Neural crest cell (in vitro differentiated cells): ENCODE measurements at places on chromosomes 2 and 18. TPM values are rescaled to one million over a fixed set of nuclear protein-coding genes. Genes with fewer than 3 reads are reported as not detected.

GRCh38 chr2:23901966-23902846 lies 24.7 kb downstream of the ATAD2B start:
- no peak for DNase-seq
- H3K27me3 ChIP-seq: no peaks in the 10 kb centered on the region
- peaks cover 3% of the 10 kb centered on the region for H3K36me3 ChIP-seq
- H3K4me3 ChIP-seq: no peak overlapping the region
- H3K27ac ChIP-seq: no peak overlapping the region
- H3K4me1 ChIP-seq: peaks cover 16% of the 10 kb centered on the region

DNA sequence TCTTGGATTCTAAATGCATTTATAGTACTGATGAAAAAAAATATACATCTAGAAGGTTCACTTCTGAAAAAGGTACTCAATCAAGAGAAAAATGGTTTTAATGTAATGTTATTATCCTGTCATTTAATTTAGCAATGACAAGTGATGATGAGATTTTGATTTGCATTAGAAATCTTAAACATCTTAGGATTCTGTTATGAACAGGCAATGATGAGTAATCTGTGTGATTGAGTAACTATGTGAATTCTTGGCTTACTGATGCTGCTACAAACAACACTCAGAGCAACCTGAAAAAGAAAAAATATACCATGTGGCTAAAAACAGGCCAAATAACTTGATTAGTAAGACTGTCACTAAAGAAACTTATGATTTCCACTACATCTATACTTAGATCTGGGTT lies 30.1 kb downstream of the RBKS start:
- H3K4me1 ChIP-seq: no peaks in the 10 kb centered on the region
- H3K4me3 ChIP-seq: no peak overlapping the region
- DNase-seq: no peak
- no peaks in the 10 kb centered on the region for H3K27me3 ChIP-seq
- no peaks in the 10 kb centered on the region for H3K36me3 ChIP-seq

The CAVIN2 gene
- total RNA-seq: not detected in 2 replicates

- H3K27ac ChIP-seq: no peak overlapping the region
- H3K36me3 ChIP-seq: peaks cover 8% of the 10 kb centered on the region
- no peaks in the 10 kb centered on the region for H3K27me3 ChIP-seq
- H3K4me1 ChIP-seq: no peaks in the 10 kb centered on the region
Measured at GRCh38 chr2:177404243-177404642, 11.7 kb downstream of the AGPS start.

The DSC2 gene
- total RNA-seq: 9.8 and 10.2 TPM in 2 replicates

The PCARE gene
- not detected in 2 replicates for total RNA-seq

DNA sequence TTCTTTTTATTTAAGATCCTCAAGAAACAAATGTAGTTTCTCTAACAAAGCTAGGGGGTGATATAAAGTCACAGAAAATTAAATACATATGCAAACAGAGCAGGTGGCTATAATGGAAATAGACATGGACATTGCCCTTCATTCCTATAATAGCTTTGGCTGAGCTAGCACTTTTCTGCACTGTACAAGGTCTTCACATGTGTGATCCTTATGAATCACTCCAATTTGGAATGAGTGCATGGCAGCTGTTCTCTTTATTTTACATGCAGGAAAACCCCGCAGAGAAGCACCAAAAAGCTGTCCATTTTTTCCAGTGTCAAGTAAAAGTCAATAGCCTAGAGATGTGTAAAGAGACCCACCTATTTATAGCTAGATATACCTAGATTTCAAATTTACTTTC lies 747.4 kb upstream of the SLC8A1 start:
- peaks cover 7% of the 10 kb centered on the region for H3K4me1 ChIP-seq
- H3K4me3 ChIP-seq: no peak overlapping the region
- no peaks in the 10 kb centered on the region for H3K27me3 ChIP-seq
- no peak for DNase-seq

DNA sequence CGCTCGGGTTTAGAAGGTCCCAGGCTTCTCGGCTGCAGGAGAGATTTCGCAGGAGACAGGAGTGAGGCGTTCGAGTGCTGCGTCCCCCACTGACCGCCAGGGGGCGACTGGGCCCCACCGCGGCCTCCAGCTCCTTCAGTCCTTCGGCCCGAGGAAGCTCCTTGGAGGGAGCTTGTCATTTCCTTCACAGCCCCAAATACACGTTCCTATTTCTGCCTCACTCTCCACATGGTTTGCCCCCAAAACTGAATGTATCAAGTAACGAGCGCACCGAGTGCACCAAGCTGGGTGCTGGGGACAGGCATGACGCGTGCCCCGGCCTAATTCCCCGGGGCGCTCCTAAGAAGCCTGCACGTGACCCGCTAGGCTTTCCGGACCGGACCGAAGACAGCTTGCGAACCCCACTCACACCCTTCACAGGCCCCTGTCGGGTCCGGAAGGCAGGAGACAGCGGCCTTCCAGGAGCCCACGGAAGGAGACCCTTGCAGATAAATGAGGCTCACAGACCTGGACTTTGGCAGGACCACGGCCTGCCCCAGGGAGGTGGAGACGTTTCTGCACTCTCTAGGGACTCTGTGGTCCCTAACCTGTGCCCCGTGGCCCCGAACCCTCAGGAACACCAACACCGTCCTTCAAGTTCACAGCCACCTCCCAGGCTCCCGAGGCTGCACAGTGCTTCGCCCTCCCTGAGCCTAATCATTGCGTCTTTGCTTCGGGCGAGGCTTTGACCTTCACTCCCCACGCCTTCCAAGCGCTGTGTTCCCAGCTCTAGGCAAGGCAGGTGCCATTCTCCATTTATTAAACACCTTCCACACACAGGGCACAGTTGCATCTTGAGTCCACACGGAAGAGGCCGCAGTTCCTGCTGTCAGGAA lies 13.0 kb upstream of the FAHD2A start:
- H3K27ac ChIP-seq: no peak overlapping the region
- no peaks in the 10 kb centered on the region for H3K4me1 ChIP-seq
- no peaks in the 10 kb centered on the region for H3K27me3 ChIP-seq
- H3K4me3 ChIP-seq: peak overlapping the region; percentile 23
- DNase-seq: peak; percentile 73
- H3K36me3 ChIP-seq: no peaks in the 10 kb centered on the region

DNA sequence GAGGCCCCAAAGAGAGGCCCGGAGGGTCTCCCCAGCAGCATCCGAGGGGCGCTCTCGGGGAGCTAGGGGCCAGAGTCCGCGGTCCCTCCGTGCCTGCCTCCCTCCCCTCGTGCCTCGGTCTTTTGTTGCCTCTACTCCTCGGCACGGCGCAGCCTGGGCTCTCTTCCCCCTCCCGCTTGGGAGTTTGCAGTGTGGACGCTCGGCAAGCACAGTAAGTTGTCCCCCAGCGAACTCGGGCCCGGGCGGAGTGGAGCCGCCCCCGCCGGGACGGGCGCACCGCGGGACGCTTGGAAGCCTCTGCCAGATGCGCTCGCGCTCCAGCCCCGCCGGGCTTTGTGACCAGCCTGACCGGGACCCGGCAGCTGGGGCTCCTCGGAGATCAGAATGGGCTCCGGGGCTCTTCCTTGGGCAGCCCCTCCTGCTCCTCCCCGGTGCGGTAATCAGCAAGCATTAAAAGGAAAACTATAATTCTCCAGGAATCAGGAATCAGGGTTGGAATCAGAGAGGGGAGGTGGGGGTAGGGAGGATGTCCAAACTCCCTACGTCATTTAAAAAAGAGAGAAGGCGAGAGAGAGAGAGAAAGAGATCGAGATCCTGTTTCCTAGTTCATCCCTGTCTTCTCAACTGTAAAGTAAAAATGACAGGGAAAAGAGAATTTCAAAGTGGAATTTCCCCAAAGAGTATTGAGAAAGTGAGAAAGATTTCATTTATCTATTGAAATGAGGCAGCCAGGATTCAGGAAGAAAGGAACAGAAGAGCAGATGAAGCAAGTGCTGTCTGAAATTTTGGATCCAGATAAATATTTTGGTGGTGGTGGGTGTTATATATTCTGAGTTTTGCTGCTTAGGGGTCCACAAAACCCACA lies 786 bp upstream of the TMEM200C start:
- peak; percentile 63 for DNase-seq
- H3K4me1 ChIP-seq: peaks cover 62% of the 10 kb centered on the region
- H3K27ac ChIP-seq: peak overlapping the region; percentile 99
- H3K36me3 ChIP-seq: peaks cover 24% of the 10 kb centered on the region

The DNAH6 gene
- total RNA-seq: 2.3 and 2.8 TPM in 2 replicates

The RNF152 gene
- total RNA-seq: 7.5 and 8.4 TPM in 2 replicates
